Anterior cingulate cortex (tissue), 58 donors: ENCODE measurements at places on chromosomes 2 and 18.

DNA sequence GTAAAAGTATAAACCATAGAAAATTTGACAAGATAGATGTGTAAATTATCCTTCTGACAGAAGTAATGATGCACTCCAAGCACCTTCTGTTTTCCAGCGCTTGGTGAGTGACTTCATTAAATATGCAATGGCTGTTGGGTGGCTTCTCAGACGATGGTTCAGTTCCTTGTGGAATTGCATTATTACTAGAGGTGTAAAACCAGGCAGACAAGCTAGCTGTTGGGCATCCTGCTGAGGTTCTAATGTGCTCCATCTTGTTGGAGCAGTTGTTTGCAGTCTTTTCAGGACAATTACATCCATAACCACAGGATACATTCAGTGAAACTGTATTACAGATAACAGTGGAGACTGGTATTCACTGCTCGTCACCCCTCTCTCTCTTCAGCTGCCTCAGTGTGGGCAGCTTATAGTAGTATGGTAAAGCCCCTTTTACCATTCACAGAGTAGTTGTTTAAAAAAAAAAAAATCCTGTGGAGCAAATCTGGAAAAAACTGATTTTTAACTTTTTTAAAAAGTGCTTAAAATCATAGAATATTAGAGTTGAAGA lies 143.5 kb downstream of the AGPS start:
- no peak for DNase-seq

DNA sequence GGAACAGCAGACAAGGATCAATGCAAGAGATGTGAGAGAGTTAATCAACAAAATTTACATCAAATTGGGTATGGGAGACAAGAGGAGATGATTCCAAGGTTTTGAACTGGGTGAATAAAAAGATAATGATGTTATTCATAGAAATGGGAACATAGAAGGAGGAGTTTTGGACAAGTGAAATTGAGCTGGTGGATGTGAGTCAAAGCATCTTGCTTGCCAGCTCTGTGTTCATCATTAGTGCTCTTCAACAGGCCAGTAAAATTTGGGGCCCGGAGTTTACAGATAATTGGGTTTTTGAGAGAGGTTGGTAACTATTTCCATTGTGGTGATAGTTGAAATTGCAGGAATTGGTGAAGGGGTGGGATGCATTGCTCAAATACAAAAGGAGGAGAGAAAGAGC lies 69.9 kb upstream of the CAVIN2 start:
- DNase-seq = no peak

GRCh38 chr2:149904352-149905175 lies 317.0 kb upstream of the MMADHC start:
- no peak for DNase-seq

GRCh38 chr2:176677746-176678265 lies 408.6 kb downstream of the MTX2 start:
- DNase-seq = no peak

GRCh38 chr2:12856934-12857601 lies 140.3 kb downstream of the TRIB2 start:
- DNase-seq = no peak

- no peak for DNase-seq
These were observed 26.0 kb downstream of the SOS1 start for GRCh38 chr2:39094717-39095363.

DNA sequence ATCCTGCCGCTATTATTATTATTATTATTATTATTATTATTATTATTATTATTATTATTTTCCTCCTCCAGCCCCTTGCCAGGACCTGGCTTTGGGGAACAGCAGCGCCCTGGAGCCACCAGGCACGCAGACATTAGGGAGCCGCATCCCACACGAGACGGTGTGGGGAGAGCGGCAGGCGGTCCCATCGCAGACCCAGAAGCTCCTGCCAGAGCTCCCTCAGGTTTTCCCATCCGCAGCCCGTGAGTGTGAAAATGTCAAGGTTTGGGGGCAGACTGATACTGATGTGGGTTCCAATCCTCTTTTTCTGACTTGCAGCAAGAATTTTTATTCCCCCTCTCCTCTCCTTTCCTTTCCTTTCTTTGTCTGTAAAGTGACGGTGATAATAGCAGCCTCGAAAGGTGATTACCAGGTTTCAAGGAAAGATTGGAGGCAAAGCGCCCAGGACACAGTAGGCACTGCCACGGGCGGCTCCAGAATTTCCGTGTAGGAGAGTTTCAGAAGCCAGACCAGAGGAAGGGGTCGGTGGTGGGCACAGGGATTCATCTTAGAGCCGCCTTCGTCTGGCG lies 816 bp downstream of the SCTR start:
- DNase-seq = no peak

- peak; percentile 43 for DNase-seq
These were observed 876 bp downstream of the CNTNAP5 start for GRCh38 chr2:124025891-124026434.

- no peak for DNase-seq
These were observed 1064.1 kb upstream of the CNTNAP5 start for GRCh38 chr2:122960759-122961641.

DNA sequence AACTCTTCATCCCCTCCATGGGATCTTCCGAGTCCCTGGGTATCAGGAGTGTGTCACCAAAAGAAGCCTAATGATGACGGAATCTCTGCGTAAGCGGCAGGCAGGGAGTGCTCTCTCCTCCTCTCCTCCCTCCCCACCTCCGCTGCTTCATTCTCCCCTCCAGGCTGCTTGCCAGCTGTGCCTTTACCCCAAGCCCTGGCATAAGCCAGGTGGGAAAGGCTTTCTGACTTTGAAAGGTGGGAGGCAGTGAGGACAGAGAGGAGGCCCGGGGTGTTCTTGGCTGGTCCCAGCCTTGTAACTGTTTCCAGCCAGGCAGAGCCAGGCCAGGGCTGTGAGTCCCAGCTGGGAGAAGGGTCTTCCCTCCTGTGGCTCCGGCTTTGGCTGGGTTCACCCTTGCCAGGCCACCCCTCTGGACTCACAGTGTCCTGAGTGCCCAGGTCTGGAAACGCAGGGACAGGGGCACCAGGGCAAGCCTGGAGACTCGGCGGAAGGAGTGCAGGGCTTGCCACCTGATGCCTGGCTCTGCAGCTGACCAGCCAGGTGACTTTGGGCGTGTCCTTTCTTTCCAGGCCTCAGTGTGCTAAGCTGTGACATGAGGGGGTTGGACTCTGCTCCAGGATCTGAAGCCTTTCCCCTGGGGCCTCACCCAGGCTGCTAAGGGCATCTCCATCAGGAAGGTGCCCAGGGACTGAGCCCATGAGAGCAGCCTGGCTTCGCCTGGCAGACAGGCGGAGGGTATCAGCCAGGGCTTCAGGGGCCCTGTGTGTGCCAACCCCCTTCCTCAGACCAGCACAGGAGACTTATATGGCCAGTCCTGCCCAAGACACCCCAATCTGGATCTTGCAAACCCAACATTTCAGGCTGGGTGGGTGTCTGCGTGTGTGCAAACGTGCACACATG lies 32.7 kb upstream of the HPCAL1 start:
- no peak for DNase-seq

DNA sequence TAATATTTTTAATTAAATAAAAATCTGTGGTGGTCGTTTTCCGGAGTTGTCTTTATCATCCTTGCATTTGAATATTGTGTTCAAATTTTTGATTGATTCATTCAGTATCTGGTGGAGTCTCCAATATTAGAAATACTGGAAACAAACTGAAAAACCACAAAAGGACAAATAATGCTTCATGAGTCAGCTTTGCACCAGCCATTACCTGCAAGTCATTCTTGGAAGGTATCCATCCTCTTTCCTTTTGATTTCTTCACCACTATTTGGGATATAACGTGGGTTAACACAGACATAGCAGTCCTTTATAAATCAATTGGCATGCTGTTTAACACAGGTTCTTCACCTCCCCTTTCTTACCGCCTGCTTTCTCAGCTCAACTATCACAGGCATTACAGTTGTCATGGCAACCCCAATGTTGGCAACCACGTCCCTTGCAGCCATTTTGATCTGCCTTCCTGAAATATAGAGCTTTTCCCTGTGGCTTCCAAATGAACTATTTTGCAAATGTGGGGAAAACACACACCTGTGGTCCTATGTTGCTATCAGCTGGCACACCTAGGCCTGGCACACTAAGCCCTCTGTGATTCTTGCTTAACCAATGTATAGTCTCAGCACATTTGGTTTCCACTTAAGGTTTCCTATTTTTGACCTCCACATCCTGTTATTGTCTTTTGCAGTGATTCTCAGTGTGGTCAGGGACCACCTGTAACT lies 6.5 kb downstream of the CTLA4 start:
- no peak for DNase-seq
